ENCODE measurements at places on chromosomes 3 and 15.

DNA sequence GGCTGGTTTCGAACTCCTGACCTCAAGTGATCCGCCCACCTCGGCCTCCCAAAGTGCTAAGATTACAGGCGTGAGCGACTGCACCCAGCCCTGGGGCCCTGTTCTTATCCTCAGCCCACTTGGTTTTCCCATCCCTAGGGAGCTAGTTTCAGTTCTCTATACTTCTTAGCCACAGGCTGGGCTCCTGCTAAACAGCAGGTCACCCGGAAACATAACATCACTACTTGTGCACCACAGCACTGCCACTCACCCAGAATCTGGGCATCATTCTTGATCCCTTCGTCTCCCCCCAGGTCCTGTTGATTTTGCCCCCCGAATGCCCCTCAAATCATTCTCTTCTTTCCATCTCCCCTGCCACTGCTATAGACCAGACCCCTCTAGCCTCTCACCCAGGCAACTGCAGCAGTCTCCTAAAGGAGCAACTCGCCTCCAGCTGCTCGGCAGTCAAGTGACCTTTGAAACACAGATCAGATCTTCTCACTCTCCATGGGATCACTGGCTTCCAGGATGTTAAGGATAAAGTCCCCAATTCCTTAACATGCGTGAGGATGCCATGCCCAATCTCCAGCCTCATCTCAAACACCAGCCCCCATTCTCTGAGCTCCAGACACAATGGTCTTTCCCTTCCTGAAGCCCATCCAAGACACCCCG, 5.6 kb upstream of the AP3S2 start:
- no peak for DNase-seq

- no peak for DNase-seq
Measured at GRCh38 chr3:135453326-135453725, 512.2 kb upstream of the PPP2R3A start.

GRCh38 chr3:134326760-134327593, 47.3 kb downstream of the AMOTL2 start:
- DNase-seq = no peak

GRCh38 chr3:117435506-117435905, 725.9 kb downstream of the TUSC7 start:
- DNase-seq = no peak

DNA sequence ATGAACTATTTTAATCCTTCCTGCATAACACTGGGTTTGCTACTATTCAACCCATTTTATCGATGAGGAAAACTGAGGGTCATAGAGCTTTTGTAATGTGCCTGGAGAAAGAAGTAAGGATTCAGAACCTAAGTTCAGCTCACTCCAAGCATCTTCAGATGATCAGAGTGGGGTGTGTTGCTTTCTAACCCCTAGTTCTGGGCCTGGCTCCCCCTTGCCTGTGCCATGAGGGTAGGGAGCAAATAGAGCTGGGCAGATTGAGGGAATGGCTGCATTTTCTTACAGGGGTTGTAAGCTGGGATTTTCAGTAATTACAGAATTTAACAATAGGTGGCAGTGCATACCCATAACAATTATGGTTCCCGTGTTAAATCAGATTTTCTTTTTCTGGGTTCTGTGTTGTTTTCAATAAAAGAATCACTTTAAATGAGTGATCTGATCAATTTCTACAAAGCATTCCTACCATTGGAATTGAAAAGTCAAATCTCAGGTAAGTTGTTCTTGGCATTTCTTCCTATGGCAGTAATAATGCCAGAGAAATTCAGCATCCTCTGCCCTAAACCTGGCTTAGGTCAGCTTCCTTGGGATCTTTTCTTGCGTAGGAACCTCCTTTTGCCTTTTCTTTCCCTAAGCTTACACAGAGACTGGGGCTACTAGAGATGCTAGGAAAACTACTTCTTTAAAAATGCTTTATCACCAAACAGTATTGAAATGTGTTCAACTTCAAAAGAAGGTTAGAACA, 103.8 kb upstream of the IL12A start:
- no peak for DNase-seq

DNA sequence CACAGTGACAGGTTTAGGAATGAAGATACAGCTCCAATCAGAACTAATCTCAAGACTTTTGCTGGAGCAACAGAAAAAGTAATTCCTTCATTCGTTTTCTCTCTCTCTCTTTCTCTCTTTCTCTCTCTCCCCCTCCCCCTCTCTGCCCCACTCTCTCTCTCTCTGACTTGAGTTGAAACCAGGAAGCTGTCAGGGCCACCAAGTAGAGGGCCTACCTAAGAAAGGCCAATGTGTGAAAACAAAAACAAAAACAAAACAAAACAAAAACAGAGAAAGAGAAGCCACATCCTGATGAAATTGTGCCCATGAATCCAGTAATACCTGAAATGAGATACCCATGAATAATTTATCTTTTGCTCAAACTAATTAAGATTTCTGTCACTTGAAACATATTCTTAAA, 72.9 kb downstream of the ATP8B4 start:
- DNase-seq = no peak

GRCh38 chr3:24661175-24661584, 166.5 kb upstream of the THRB start:
- DNase-seq = no peak

DNA sequence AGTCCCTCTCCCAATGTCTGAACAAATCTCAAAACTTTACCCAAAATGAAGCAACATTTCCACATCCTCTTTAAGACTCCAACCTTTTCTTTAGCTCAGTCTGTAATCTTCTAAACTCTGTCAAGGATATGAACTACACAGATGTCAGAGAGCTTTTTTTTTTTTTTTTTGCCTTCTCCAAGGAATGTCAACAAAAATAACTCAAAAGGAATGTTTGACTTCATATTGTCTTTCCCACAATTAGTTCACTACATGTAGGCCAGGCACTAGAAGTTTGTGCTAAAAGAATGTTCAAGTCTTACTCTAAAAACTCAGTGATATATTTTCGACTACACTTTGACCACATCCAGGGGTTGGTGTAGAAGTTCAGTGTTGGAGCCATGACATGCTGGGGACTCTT, 37.1 kb downstream of the ADAMTS9 start:
- DNase-seq = no peak

- DNase-seq = no peak
Measured at GRCh38 chr15:67821784-67822440, 3.4 kb upstream of the SKOR1 start.

DNA sequence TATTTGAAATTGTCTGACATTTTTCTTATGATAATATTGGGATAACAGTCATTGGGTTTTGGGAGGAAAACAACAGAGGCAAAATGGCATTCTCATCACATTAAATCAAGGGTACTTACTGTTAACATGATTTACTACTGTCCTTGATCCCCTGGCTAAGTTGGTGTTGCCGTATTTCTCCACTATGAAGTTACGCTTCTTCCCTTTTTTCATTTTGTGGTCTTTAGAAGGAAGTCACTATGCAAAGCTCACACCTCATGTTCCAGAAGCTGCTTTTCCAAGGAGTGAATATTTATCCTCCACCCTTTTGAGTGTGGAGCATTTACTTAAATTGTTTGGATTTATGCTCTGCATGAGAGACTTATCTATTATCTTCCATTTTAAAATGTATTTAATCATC, 63.7 kb downstream of the ALCAM start:
- DNase-seq = no peak

- no peak for DNase-seq
Measured at GRCh38 chr3:182668974-182669373, 124.3 kb upstream of the ATP11B start.

DNA sequence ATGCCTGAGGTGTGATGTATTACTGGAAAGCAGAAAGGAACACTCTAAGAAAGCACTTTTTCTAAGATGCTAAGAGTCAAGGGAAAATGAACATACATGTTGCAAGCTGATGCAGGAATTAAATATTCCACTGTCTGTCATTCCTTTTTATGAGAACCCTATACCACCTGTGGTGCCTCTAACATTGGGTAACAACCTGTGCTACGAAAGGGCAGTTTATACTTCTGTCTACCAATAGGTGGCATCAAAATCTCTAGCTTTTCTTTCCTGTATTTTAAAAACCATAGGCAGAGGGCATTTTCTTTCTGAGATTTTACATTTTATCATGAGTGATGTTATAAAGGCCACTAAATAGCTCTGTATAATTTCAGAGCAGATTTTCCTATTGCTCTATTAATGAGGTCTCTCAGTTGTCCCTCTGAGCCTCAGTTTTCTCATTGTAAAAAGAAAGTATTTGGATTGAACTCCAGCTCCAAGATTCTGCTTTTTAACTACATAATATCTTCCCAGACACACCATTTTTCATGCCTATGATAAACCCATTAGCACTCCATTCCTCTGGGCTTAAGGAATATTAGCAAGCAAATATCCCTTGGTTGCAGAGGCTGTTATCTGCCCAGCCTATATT, 3.5 kb upstream of the CPNE4 start:
- DNase-seq = no peak

DNA sequence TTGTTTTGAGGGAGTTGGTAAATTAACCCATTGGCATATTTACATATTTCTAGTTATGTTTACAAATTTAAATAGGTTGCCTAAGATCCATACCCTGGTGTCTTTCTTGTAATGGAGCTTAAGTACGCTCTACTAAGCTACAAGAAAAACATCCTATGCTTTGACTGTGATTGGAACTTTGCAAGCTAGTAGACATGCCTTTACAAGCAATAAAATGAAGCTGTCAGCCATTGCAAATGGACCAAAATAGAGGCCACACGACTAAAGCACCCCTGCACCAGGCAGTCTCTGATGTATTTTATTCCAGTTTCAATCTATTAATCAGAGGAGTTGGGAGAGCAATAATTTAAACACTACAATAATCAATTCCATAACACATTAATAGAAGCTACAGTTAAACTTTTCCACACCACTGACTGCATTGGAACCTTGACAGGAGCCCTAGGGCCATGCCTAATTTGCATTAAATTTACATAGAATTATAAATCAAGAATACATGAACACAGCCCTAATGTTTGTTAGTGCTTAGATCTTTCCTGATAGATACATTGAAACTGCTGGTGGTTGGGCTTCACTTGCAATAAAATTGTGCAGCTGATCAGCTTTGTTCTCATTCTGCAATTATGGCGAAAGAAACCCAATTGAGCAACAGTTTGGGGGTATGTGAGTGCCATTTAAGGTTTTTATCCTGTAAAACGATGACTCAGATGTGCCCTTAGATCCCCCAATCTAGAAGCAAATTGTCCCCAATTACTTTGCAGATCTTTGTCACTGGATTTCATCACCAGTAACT, 360.1 kb downstream of the LSAMP start:
- no peak for DNase-seq

- no peak for DNase-seq
Measured at GRCh38 chr3:126406389-126407296, 11.9 kb downstream of the CFAP100 start.

GRCh38 chr3:12966847-12967605, 106.2 kb downstream of the IQSEC1 start:
- no peak for DNase-seq

DNA sequence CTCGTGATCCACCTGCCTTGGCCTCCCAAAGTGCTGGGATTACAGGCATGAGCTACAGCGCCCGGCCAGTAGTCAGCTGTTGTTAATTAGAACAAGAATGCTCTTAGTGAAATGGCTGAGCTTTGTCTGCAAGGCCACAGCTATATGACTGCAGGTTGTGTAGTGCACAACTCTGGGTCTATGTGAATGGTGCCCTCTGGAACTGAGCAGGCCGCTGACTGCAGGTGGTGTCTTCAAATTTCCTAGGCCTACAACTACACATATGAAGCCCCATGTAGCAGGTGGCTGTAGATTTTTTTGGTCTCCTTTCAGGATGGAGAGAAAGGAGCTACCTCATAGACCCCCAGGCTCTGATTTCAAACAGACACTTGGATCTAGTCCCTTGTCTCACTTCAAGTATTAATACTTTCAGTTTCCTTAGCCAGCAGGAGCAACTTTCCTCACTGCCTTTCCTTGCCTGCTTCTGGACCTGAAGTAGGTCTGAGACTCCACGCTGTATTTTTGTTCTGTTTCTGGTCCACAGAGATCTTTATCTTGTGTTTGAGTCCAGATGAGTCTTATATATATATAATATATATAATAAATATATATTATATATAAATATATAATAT, 86.9 kb downstream of the C3orf80 start:
- DNase-seq = no peak

DNA sequence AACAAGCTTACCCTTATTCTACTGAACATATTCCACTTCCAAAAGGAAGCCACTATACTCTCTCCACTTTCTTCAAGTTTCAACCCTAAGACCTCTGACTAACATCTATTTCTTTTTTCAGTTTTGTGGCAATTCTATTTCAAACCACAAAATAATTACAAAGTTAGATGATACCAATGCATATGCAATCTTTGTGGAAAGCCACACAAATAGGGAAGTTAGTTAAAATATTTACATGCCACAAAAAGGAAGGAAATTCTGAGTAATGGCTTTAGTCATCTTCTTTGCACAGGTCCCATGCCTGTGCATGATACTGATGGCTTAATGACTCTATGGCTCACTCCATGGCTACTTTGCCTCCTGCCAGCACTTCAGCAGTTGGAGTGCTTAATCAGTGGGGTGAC, 57.0 kb upstream of the MCTP2 start:
- no peak for DNase-seq

GRCh38 chr15:52254391-52254790, 41.2 kb downstream of the MYO5C start:
- no peak for DNase-seq

- DNase-seq = no peak
Measured at GRCh38 chr3:179929091-179929529, 107.6 kb downstream of the PEX5L start.

DNA sequence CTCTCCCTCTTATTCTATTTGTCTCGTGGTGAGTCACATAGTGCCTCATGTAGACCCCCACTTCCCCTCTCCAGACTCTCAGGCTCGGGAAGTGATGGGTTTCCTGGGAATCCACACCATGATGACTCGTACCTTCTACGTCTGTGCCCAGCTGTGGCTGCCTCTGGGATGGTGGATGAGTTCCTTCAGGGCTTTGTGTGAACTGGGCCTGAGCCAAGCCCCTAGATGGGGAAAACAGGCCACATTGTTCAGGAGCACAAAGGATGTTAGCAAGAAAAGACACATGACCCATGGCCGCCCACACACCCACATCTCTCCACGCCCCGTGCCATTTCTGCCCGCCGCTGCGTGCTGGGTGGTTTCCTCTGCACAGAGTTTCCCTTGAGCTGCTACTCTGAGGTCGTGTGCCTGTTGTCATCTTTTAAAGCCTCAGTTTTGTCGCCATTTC, 10.5 kb downstream of the ISG20 start:
- DNase-seq = peak; percentile 74

DNA sequence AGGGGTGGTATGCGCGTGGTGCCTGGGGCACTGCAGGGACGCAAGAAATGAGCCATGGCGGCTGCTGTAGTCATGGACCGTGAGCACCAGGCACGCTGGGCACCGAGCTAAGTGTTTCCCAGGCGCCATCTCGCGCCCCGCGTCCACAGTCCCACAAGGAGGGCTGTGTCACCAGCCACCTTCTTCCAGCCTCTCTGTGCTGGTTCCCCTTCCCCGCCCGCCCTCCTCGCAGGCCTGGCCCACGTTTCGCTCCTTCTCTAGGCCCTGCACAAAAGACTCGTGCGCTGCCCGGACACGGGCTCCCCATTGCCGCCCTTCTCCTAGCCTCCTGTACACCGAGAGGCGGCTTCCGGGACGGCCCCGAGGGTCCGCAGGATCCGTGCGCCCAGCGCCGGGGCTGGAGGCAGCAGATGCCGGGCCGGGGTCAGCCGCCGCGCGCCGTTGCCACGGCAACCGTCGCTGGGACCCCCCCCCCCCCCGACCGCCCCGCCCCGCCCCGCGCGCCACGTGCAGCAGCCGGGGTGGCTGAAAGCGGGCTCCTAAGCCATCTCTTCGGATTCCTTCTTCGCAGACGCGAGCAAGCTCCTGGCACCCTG, 113.4 kb downstream of the SRGAP3 start:
- DNase-seq = no peak

- no peak for DNase-seq
Measured at GRCh38 chr15:29612096-29612495, 210.2 kb downstream of the TJP1 start.

GRCh38 chr3:126151562-126152302, 28.7 kb downstream of the ALDH1L1 start:
- peak; percentile 47 for DNase-seq
